ENCODE measurements at places on chromosomes 2 and 18.

DNA sequence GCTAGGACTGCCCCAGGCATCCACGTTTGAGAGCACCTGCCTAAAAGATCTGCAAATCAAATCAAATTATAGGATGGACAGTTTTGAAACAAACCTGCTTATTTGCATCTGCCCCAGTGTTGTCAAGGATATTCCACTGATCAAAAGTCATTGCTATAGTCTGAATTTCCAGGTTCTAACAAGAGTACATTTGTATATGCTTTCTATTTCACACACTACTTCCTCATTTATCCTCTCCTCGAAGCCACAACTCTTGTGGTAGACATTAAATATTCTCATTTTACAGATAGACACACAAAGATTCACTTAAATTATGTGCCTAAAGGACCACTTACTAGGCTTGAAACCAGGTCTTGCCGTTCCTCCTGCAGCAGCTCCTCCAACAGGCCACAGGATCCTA, 11.9 kb upstream of the TET3 start:
- no peak for DNase-seq

DNA sequence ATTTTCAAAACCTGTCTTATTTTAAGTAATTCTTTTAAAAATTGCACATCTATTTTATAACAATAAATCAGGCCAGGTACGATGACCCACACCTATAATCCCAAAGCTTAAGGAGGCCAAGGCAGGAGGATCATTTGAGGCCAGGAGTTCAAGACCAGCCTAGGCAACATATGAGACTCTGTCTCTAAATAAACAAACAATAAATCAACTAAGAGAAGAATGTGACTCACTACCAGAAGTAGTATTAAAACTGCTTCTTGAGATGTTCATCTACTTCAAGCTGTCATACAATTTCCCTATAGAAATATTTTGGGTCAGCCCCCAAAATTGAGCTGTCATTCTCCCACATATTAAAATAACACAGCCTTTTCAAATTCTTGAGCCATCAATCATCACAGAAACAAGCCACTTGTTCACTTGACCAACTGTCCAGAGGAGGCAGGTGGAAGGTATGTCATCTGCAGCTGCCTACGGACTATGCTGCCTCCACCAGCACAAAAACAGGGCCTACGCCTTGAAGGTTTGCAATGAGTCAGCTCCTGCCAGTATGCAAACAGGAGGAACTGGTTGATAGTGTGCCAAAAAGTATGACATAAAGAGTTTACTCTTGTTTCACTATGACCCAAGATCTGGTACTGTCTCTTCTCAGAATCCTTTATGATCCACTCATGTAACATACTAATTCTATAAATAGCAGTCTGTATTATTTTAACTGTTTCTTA, 33.6 kb downstream of the KIDINS220 start:
- DNase-seq: peak; percentile 81

GRCh38 chr18:76643199-76643598, 148.2 kb upstream of the ZNF516 start:
- DNase-seq: no peak

GRCh38 chr18:11872479-11873136, 21.4 kb downstream of the CHMP1B start:
- DNase-seq: no peak

GRCh38 chr2:240981280-240981679, 17.1 kb upstream of the SNED1 start:
- DNase-seq: no peak

DNA sequence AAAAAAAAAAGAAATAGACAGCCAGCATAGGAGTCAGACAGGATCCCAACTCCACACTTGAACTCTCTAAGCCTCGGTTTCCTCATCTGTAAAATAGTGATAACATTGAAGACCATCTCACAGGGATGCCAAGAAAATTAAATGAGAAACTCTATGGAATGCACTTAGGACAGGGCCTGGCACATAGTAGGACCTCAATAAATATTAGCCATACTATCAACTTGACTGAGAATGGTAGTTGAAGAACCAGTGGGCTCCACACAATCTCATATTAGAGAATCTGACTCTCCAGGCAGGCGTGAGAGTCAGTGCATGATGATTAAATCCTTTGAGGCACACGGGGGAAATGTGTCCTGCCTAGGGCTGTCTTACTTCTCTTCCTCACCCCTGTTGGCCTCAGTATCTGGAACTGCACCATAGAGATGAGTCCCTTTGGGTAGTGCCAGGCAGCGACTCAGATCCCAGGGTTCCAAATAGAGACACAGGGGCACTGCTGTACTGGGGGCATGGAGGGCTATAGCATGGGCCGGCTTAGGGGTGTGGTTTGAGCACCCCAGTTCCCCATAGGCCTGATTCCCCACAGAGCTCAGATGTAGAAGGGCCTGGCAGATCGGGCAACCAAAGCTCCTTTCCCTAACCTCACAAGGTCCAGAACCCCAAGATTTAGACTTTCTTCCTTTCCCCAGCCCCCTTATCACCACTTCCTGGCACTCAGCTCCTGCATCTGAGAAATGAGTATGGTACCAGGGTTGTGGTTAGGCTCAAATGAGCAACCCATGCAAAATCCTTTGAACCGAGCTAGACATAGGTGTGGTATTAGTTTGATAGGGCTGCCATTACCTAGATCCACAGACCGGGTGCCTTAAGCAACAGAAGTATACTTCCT, 51.3 kb upstream of the CAB39 start:
- DNase-seq: no peak

GRCh38 chr2:226030788-226031646, 631.5 kb downstream of the NYAP2 start:
- DNase-seq: peak; percentile 55

DNA sequence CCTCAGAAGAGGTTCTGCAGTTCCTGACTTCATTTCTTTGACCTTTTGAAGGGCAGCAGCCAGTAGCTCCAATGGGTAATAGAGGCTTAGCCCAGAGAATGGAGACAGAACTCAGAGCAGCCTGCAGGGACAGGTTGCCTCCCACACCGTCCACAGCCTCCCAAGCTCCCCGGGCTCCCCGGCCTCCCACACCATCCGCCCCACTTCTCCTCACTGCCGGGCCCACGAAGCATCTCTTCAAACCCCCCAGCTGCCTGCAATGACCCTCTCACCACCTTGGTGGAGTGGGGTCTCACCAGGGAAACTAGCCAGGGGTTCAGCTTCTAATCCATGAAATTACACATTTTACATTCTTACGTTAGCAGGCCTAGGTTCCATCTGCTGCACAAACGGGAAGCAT, 652.0 kb upstream of the SALL3 start:
- no peak for DNase-seq

- DNase-seq: no peak
These were observed 152.3 kb downstream of the USP34 start for GRCh38 chr2:61318553-61318952.

- DNase-seq: no peak
These were observed 102.5 kb upstream of the NOSTRIN start for GRCh38 chr2:168699844-168700417.
